Tibial nerve (tissue), 4 donors: ENCODE measurements at places on chromosomes 3 and 15.

GRCh38 chr3:27532426-27533260 lies 48.5 kb upstream of the SLC4A7 start:
- DNase-seq, result no peak

GRCh38 chr3:151631946-151632345 lies 101.8 kb upstream of the AADACL2 start:
- no peak for DNase-seq

DNA sequence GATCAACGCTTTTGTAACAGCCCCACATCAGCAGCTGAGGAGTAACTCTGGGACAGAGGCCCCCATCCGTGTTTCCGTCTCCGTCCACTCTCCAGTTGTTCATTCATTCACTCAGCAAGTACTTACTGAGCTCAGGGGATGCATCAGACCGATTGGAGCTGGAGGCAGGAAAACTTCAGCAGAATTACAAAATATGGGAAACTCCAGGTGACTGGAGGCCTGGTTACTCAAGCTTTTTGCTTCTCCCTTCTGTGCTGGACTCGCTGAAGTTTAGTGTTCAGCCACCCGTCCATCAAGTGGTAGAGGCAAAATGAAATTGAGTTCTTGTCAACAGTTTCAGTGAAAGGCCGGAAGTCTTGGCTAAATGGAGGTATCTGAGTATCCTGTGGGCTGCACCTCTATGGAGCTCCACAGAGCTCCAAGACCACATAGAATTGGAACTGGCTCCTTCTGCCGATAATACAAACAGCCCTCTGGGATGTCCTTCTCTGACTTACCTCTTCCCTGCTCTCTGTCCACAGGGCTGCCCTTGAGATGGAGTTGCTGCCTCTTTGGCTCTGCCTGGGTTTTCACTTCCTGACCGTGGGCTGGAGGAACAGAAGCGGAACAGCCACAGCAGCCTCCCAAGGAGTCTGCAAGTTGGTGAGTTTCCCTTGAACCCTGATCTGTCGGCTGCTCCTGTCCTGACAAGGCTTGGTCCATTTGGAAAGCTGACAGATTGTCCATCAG lies 14.7 kb downstream of the NRROS start:
- no peak for DNase-seq

DNA sequence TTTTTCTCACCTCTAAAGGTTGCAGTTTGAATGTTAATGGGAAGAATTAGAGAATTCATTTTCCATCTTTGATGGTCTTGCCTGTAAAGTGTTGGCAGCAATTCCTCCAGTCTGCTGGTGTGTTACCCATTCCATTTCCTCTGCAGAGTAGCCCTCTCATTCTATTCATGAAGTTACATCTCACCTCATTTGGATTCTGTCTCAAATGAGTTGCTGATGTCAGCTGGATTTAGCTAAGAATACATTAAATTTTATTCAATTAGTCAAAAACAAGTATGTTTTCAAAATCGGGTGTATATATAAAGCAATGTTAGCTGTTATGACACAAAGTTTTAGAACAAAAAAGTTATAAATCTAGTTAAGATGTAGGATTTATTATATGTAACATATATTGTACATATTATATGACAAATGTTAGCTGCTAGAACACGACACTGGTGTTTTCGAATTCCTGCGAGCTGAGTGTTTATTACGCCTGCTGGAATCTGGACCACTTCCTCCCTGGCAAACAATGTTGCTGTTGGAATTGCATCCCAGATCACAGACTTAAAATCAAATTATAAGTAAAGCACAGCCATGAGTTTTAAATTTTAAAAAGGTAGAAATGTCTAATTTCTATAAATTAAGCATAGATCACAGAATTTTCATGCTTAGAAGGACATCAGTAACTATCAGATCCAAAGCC lies 516.2 kb downstream of the OCA2 start:
- no peak for DNase-seq

- DNase-seq, result no peak
These were observed 662.0 kb upstream of the GBE1 start for GRCh38 chr3:82423268-82424030.

DNA sequence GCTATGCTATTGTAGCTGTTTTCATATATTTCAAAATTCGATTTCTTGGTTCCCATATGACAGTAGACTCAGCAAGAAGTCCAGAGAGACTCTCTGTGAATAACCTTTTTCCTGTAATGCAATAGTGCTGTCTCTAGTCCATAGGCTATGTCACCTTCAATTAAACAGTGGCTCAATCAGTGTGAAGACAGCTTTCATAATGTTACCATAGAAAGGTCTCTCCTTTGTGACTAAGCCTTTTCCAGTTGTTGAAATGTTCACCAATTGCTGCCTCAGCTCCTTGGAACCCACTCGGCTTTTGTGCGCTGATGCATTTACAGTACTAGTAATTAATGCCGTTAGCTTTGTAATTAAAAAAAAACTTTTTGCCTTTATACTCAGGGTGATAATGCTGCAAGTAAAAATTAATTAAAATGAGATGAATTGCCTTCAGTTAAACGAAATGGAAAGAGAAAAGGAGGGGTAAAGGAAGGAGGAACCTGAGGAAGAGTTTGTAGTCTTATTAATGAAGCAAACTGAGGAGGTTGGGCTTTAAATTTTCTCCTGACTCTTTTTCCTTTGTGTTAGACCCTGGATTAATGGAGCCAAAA lies 214.8 kb downstream of the LSAMP start:
- DNase-seq, result no peak

DNA sequence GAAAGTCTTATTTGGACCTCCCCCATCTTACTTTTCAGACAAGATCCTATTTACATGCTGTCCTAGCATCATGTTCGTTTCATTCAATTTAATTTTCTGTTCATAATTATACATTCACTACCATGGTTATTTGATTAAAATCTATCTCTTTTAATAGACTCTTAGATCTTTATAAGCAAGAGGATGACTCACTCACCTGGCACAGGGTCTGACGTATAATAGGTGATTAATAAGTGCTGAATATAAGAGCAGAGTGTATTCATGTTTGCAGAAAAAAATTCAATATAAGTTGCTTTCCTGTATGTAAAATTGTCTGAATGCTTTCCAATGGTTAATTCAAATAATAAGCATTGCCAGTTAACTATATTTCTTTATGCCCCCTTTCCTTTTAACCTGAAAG lies 165.5 kb upstream of the CBLB start:
- DNase-seq, result no peak

DNA sequence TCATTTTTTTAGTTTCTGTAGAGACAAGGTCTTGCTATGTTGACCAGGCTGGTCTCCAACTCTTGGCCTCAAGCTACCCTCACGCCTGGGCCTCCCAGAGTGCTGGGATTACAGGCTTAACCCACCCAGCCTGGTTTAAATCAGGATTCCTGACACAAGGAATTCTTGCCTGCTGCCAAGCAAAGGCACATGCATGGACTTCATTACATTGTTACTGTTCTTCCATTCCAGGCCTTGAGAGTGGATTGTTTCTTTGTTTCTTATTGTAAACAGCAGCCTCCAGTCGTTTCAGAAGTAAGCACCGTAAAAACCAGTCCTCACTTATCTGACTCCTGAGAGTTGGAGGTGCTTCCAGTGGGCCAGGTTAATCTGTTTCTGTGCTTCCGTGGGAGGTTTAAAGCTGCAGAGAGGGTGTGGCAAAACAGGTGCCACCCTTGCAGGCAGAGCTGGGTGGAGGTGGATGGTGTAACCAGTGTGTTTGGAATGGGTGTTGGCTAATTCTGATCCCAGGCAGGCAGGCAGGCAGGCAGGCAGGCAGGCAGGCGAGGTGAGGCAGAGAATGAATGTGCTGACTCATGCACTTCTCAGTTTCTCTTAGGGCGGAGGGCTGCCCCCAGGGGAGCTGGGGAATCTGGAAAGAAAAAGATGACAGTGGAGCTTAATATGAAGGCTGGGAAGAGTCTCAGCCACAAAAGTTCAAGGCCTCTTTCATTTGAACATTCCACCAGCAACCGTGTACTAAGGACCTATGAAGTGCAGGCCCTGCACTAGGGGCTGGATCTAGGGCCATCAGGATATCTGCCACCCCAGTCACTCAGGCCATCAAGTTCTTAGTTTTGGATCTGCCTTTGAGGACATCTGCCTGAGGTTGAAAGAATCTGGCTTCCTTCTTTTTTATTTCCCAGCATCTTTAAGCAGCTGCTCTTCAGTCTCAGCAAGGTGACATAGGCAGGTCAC lies 37.0 kb upstream of the CDCP1 start:
- DNase-seq, result no peak

- no peak for DNase-seq
These were observed 806.5 kb downstream of the OTOL1 start for GRCh38 chr3:162302983-162303624.

DNA sequence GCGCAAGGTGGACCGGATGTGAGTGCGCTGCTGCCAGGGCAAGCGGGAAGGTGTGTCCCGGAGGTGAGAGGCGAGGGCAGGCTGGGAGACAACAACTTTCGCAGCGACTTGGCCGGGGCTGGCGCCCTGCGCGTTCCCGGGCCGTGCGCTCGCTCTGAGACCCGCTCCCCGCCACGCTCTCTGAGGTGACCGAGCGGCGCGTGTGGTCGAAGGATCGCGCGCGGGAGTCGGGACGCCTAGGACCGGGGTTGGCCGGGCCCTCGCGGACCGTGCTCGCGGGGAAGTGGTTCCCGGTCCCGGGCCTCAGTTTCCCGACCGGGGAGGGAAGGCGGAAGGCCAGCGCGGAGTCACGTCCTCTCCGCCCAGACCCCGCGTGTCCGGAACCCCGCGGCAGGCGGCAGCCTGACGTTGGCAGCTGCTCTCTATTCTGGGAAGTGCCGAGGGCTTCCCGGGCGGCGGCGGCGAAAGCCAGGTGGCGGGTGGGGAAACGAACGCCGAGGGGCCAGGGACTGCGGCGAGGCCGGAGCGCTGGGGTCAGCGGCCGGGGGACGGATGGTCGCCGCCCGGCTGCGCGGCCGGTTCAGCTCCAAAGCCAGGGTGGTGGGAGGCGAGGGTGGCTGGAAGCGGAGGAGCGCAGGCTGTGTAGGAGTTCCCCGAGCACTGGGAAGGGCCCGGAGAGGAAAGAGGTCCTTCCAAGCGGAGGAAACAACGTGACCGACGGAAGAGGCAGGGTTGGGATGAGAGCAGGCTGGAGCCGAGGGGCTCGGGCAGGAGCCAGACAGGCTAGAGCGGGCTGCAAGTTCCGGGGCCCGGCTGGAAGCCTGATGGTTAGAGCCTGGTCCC lies 1.0 kb upstream of the IGF2BP2 start:
- no peak for DNase-seq

- DNase-seq, result no peak
These were observed 122.2 kb downstream of the ATG7 start for GRCh38 chr3:11394392-11394791.

DNA sequence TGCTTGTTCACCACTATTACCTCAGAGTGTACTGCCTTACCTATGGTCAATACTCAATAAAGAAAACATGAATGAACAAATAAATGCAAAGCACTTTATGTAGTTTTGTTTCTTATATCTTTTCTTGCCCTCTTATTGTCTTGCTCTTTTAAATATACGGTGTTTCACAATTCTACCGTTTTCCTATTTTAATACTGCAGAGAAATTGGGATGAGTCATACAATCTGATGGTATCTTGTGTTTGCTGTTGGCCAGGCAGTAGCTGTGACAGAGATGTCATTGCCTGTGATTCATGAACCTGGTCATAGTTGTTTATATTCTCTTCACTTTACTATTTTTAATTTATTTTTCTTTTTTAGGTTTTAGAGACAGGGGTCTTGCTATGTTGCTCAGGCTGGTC lies 48.3 kb downstream of the SERP1 start:
- DNase-seq, result no peak

DNA sequence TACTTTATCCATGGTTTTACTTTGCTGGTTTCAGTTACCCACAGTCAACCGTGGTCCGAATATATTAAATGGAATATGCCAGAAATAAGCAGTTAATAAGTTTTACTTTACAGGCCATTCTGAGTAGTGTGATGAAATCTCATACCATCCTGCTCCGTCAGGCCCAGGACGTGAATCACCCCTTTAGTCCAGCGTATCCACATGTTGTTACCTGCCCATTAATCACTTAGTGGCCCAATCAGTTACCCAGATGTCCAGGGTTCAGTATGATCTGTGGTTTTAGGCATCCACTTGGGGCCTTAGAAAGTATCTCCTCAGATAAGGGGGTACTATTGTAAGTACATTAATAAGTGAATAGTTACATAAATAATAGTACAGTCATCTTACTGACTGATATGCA lies 88.0 kb downstream of the TTBK2 start:
- DNase-seq, result no peak

DNA sequence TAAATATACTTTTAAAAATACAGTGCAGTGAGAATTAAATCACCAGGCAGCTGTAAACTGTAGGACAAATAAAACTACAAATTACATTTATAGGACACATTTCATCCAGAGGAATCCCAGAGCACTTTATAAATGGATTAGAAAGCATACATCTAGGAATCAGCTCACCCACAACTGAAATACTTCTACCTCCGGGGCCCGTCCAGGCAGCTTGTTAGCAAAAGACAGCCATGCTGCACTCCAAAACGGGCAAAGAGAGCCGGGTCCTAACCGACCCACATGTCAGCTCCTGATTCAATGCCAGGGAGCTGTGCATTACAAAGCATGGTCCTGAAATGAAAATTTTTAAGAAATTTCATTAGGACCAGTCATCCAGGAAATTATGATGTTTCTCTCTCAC lies 234.1 kb downstream of the CBLB start:
- no peak for DNase-seq

DNA sequence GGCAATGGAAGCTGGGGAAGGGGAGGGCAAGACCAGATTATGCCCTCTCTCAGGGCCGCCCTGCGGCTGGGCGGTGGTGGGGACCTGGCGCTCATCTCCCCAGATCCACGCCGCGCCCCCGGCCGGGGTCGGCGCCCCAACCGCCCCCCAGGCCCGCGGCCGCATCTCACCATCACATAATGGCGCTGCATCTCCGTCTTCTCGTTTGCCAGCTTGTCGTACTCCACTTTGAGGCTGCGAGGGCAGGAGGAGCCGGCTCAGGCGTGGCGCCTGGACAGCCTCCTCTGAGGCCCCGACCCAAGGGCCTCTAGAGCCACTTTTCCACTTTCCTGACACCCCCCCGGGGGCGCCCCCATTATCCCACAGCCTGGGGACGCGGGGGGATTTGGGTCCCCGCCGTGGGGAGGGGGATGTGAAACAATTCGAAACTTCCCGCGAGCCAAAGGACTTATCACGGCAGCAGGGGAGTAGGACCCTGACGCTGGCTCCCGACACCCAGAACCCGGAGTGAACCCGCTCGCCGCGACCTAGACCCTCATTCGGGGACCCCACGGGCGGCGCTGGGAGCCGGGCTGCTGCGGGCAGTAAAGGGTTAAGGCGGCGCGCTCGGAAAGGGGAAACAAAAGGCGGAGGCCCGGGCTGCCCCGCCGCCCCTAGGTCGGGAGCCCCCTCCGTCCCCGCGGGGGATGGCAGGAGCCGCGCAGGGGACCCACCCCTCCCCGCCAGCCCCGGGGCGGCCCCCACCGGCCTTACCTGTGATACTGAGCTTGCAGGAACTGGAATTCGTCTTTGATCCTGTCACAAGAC lies 2.1 kb downstream of the TLE3 start:
- DNase-seq, result no peak

DNA sequence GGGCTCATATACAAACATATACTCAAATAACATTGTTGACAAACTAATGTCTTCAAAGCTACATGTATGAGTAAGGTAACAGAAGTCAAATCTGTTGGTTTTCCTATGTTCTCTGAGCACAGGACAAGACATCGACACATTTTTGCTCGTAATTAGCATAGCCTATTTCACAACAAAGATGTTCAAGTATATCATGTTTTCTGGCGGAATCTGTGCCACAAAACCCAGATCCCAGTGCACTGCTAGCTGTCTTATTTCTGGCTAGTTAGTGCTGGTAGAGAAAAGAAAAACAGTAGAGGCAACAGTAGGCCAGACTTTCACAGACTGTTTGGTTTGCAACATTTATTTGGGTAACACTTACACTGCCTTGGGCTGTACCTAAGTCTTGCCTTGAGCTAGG lies 51.2 kb downstream of the RUBCN start:
- DNase-seq, result no peak
